ENCODE measurements at places on chromosomes 6 and 20.

DNA sequence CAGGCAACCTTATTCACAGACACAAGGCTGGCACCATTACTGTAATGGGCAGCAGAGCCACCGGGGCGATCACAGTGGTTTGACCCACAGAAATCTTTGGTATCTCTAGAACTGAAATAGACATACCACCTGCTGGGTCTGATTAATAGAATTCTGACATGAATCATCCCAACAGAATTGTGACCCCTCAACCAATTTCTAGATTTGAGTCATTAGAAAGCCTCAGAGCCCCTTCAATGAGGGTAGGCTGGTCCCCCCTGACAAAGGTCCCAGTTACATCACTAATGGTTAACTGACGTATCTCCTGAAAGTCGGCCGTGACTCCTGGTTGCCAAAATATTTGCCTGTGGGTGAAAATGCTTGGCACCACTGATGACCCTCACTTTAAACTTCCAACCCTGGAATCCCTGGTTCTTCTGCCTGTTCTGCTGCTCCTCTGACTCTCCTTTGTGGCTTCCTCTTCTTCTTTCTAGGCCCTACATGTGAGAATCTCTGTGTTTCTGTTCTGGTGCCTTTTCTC, 124.9 kb upstream of the ARID1B start:
- no peak for DNase-seq

GRCh38 chr6:167824591-167825331, 1.9 kb upstream of the AFDN start:
- no peak for DNase-seq

DNA sequence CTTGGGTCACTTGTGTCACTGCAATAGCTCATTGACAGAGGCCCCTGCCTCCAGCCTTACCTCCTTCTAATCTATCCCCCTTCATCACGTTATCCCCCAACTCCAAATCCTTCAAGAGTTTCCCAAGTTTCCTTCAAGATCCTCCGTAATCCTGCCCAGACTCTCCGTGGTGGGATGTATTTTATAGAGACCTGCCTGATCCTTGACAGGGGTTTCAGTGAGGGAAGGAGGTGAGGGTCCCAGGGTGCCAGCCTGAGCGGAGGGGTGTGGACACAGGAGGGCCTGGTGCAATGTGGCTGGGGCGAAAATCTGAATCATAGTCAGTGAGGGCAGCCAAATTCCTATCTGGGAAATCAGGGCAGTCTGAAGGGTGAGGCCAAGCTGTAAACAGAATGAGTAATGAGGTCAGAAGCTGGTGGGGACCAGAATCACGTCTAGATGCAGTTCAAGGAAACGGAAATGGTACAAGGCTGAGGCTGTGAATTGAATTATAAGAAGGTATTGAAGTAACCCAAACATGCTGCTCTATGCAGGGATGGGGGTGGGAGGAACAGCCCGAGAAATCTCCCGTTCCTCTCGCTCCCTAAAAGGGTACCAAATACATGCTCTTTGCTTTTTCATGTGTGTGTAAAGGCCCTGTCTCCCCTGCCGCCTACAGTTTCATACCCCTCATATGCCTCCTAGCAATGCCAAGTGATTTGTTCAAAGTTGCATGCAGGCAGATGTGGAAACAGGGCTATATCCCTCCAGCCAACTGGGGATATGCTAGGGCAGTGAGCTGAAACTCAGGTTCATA, 35.4 kb upstream of the PIM1 start:
- DNase-seq, result no peak

DNA sequence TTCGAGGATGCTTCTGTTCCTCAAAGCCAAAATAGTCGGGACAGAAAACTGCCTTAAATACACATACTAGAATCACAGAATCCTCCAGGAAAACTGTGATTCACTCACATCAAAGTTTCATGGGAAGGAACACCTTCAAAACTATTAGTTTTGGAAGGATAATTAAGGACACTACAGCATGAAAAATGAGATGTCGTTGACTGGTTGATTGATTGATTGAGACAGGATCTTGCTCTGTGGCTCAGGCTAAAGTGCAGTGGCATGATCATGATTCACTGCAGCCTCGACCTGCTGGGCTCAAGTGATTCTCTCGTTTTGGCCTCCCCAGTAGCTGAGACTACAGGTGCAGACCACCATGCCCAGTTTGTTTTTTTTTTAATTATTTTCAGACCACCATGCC, 25.7 kb upstream of the MAP3K4 start:
- no peak for DNase-seq

GRCh38 chr6:8686077-8686476, 250.7 kb upstream of the SLC35B3 start:
- DNase-seq, result no peak

DNA sequence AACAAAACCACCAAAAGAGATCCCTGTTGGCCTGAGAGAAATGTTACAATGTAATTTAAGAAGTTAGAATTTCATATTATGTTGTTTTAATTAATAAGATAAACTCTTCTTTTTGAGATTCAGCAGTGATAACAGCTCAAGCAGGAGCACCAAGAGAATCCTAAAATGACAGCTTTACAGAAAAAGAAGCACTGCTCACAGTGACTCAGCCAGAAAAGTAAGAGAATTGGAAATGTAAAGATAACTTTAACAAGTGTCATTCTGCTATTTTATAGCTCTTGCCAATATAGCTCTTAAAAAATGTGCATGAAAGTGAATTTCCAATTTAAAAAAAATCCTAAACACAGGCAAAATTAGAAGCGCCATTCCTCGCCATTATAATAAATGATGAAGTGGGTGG, 111.3 kb downstream of the UBE3D start:
- no peak for DNase-seq

Measured in NCI-H2171 treated with DMSO at 0.1 percent for 48 hours (cell line).